ENCODE measurements at places on chromosomes 11 and 22. TPM values are rescaled to one million over a fixed set of nuclear protein-coding genes. Genes with fewer than 3 reads are reported as not detected.

SMC1B gene
- total RNA-seq: not detected

CLMP gene
- 3.7 TPM for total RNA-seq

TUB gene
- total RNA-seq: 1.00 TPM

ROBO3 gene
- 2.6 TPM for total RNA-seq
